Pericardium fibroblast (primary cell): ENCODE measurements at places on chromosomes 12 and 14. TPM values are rescaled to one million over a fixed set of nuclear protein-coding genes. Genes with fewer than 3 reads are reported as not detected.

The ESPL1 gene
- 0.12 and 1.8 TPM in 2 replicates for total RNA-seq

The MUCL1 gene
- total RNA-seq = not detected in 2 replicates

The ACSM4 gene
- not detected in 2 replicates for total RNA-seq

The APOF gene
- total RNA-seq = not detected in 2 replicates

The NPAS3 gene
- total RNA-seq = 0.35 and 0.51 TPM in 2 replicates

The CFAP73 gene
- not detected in 2 replicates for total RNA-seq

The MMP17 gene
- 18.5 and 21.6 TPM in 2 replicates for total RNA-seq

The SPTB gene
- total RNA-seq = under 0.01 TPM in 1 of 2 replicates, not detected in the other

The OR4M1 gene
- not detected in 2 replicates for total RNA-seq

The ADGRD1 gene
- total RNA-seq = 18.2 and 22.0 TPM in 2 replicates

The TSHR gene
- total RNA-seq = not detected in 2 replicates

The LMNTD1 gene
- not detected in 2 replicates for total RNA-seq

The GLS2 gene
- total RNA-seq = not detected in 2 replicates

The KCNA5 gene
- total RNA-seq = not detected in 2 replicates

The TMEM19 gene
- total RNA-seq = 19.1 and 26.7 TPM in 2 replicates

The TPPP2 gene
- total RNA-seq = not detected in 2 replicates

The ZDHHC22 gene
- not detected in 2 replicates for total RNA-seq

The GYS2 gene
- not detected in 2 replicates for total RNA-seq
